ENCODE measurements at places on chromosomes 2 and 18.

DNA sequence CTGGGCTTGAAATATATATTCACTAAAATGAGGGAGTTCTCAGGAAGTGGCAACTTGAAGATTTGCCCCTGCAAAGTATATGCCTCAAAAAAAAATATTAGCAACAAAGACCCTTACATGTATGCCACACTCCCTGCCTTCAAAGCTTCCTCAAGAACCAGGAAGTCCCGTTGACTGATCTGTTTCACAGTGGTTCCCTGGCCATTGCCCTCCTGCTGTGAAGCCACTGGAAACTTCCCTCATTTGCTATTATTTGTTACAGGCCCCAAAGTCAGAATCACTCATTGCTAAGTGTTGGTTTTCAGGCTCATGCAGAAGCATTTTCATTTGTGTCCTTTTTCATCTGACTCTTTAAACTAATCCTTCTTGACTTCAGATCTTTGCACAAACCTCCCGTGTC is 421.5 kb downstream of the ZNF521 start:
- no peak for DNase-seq

- no peak for DNase-seq
Observed at GRCh38 chr18:50849419-50849821, 29.5 kb upstream of the ME2 start.

DNA sequence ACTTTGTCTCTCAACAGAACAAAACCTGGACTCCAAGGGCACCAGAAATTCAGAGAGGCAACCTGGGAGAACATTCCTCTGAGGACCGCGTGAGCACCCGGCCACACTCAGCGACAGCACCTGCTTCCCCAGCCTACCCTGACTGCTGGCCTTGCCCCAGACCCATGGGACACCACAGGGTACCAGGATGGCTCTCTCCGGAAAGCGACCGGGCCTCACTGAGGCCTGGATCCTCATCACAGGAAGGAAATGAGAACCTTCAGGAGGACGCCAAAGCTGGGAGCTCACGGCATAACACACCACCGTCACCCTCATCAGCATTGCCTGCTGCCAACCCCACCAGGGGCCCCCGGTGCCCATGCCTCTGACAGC is 38.9 kb downstream of the HS6ST1 start:
- no peak for DNase-seq

DNA sequence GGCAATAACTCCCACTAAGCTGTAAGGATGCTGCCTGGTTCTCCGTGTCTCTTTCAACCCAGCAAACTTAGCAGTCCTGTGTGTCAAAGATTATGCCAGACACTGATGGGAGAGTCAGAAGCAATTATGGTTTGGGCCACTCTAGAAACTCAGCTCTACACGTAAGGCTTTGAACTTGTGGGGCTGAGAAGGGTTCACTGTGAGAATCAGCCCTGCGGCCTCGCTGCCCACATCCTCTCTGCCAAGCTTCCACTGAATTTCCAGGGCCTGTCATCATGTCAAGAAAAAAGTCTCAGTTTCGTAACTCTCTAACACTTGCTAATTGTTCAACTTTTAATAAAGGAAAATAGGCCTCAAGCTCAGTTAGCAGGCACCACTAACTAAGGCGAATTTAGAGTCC is 308.8 kb upstream of the LYPD1 start:
- no peak for DNase-seq

DNA sequence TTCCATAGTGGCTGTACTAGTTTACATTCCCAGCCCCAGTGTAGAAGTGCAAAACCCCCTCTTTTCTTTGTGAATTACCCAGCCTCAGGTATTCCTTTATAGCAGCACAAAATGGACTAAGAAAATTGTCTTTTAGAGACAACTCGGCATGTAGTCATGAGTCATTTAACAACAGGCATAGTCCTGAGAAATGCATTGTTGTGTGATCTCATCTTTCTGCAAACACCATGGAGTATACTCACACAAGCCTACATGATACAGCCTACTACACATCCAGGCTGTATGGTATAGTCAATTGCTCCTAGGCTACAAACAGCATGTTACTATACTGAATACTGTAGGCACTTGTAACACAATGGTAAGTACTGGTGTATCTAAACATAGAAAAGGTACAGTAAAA is 44.4 kb upstream of the MBP start:
- DNase-seq: no peak

- no peak for DNase-seq
Observed at GRCh38 chr2:180099308-180099707, 92.2 kb upstream of the CWC22 start.

DNA sequence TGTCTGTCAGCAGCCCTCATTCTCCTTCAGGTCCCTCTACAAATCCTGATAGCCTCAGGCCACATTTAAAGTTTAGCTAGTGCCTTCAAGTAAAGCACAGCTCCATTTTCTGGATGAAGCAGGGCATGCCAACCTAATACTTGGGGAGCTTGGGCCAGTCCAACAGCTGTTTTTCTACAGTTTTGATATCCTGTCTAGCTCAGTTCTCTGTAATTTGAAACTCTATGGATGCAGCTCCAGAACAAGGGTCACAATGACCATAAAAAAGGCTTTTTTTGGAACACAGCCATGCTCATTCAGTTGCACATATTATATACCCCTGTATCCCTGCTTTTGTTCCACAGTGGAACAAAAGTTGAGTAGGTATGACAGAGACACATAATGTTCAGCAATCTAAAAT is 373.5 kb downstream of the SUCLG1 start:
- no peak for DNase-seq

DNA sequence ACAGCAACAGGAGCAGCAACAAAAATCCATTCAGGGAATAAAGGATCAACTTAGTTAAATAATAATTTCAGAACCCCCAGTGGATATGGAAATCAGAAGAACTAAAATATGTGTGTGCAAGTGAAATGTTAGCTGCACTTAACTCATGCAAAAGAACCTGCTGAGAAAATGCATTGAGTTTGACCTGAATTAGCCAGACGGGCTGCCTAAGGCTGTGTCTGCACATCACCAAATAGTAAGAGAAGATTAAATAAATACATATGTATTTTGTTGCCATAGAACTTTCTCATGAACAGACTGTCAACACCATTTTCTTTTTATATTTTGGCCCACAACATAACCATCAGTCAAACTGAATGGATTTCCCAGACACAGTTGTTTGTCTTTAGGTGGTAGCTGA is 262.0 kb upstream of the PIK3C3 start:
- no peak for DNase-seq

GRCh38 chr18:926946-927345 is 22.3 kb downstream of the ADCYAP1 start:
- no peak for DNase-seq

DNA sequence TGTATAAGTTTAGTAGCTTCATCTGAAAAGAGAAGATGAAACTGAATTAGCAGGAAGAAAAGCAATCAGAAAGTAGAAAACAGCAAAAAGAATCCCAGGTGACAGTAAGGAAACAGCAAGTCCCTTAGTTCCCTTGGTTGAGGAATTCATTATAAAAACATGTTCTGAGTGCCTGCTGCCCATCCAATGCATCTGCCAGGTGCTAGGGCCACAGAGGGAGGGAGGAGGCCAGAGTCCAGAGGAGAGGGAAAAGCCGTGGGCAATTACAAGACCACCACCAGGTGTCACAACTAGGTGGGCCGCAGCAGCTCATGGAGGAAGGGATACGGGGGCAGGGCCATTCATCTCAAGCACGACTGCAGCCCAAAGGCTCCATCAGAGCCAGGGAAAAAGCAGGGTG is 55.9 kb upstream of the TFCP2L1 start:
- DNase-seq: no peak

DNA sequence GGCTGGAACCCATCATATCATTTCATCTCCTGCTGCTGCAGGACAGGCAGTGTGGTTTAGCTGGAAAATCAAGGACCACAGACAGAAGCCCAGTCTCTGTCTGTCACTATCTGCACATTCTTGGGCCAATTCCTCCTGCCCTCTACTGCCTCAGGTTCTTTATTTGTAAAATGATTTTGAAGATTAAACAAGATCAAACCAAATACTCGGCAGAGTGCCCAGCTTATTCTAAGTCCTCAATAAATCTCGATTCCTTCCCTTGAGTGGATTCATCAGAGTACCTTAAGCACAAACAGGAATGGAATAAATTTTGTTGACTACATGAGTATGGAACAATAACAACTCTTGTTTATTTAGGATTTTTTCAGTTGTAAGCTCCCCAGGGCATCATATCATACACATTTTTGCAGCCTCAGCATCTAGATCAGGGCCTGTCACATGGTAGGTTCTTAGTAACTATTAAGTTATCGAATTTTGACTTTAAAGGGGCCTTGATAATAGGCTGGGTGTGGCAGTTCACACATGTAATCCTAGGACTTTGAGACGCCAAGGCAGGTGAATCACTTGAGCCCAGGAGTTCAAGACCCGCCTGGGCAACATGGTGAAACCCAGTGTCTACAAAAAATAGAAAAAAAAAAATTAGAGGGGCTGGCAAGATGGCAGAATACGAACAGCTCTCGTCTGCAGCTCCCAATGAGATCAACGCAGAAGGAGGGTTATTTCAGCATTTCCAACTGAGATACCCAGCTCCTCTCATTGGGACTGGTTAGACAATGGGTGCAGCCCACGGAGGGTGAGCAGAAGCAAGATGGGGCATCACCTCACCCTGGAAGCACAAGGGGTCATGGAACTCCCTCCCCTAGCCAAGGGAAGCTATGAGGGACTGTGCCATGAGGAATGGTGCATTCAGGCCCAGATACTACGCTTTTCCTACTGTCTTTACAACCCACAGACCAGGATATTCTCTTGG is 11.1 kb downstream of the RHOB start:
- DNase-seq: no peak

DNA sequence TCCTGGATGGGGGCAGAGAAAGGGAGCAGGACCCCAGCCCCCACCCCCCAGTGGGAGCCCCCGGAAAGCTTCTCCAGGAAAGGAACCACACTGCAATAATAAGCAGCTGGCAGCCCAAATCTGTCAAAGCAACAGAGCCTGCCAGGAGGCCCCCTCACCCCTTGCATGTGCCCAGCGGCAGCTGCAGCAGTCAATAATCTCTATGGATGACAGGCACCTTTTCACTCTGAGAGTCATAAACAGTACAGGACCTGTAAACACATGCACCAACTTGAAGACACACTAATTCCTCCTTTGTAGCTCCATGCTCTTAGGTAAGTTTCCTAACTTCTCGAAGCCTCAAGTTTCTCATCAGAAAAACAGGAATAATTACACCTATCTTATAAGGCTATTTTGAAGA is 26.2 kb upstream of the KDM3A start:
- DNase-seq: no peak

- no peak for DNase-seq
Observed at GRCh38 chr18:23259701-23260681, 124.7 kb downstream of the CABLES1 start.

GRCh38 chr2:172395503-172395902 is 31.9 kb upstream of the ITGA6 start:
- no peak for DNase-seq

- no peak for DNase-seq
Observed at GRCh38 chr2:167551416-167551815, 663.1 kb downstream of the XIRP2 start.

GRCh38 chr18:56312551-56313335 is 325.6 kb downstream of the TXNL1 start:
- DNase-seq: no peak

DNA sequence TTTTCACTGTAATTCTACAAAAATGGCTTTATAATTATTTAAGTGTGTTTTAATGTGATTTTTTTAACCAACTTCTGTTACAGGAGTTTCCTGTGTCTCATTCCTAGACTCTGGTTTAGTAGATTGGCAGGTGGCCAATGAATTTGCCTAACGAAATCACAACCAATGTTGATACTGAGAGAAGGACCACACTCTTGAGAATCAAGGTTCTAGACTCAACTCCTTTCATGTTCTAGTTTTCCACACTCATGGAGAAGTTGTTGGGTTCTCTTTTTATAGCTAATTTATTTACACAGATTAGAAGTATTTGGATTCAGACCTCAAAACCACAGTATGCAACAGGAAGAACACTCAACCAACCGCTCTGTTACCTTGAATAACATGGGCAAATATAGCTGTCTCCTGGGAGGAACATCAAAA is 22.6 kb upstream of the USP34 start:
- no peak for DNase-seq

- DNase-seq: no peak
Observed at GRCh38 chr2:219205165-219205538, 1.4 kb upstream of the ZFAND2B start.

DNA sequence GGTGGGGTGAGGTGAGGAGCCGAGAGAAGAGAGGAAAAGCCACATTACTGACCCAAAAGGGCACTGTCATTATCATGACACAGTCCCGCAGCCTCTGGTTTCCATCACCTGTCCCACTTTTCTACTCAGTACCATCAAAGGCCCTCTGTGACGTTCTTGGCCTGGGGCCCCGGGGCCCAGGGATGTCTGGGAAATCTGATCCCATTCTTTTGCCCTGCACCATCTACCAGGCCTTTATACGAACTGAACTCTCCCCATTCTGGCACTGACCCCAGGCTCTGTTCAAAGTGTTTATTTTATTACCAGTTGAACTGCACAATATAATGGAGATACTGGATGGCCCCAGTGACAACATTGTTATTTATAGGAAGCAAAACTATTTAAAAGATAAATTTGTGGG is 89.1 kb downstream of the COL6A3 start:
- no peak for DNase-seq

DNA sequence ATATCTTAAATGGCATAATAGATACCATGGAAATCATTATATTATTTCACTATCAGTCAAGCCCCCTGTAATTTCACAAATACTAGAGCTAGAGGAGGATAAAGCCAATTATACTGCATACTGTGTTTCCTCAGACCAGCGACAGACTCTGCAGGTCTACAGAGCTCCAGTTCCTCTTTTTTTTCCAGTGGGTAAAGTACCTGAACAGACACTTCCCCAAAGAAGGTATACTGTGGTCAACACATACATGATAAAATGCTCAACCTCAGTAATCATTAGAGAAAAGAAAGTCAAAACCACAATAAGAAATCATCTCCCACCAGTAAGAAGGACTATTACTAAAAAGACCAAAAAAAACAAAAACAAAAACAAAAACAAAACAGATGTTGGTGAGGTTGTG is 44.6 kb downstream of the SCN7A start:
- DNase-seq: no peak

DNA sequence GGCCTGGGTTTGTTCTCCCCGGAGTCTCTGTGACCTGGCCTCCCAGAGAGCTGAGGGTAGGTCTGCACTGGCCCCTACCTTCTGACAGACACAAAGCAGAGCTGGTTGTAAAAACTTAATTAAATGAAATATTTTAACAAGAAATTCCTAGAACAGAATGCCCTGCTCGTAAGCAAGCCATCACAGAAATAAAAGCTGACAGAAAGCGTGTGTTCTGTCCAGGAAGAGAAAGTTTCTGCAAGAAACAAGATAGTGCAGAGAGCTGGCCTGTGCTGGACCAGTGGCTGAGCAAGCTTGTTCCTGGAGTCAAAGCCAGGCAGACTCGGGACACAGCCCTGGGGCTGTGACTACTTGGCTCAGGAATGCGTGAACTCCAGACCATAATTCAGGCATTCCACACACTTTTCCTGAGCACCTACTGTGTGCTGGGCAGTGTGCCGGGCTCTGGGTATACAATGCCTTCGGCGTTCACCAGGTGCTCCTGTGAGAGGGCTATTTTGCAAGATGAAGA is 51.6 kb downstream of the APOB start:
- DNase-seq: no peak

- DNase-seq: no peak
Observed at GRCh38 chr2:152335726-152336118, 748 bp downstream of the FMNL2 start.

- DNase-seq: no peak
Observed at GRCh38 chr2:150477347-150477746, 10.1 kb downstream of the RND3 start.
